ENCODE measurements at places on chromosomes 6 and 20.

DNA sequence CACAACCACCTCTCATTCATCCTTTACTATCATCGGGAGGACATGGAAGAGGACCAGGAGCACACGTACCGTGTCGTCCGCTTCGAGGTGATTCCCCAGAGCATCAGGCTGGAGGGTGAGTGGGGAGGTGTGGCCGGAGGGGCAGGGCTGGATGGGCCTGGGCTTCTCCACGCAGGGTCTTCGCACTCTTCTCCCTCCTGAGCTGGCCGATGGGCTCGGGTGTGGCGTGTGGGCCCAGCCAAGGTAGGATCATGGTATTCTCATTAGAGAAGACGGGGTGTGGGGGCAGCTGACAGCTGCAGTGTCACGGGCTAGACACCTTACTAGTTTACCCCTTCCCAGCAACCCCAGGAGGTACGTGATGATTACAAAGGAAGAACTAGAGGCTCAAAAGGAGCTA, 33.5 kb downstream of the TM9SF4 start:
- DNase-seq: no peak

DNA sequence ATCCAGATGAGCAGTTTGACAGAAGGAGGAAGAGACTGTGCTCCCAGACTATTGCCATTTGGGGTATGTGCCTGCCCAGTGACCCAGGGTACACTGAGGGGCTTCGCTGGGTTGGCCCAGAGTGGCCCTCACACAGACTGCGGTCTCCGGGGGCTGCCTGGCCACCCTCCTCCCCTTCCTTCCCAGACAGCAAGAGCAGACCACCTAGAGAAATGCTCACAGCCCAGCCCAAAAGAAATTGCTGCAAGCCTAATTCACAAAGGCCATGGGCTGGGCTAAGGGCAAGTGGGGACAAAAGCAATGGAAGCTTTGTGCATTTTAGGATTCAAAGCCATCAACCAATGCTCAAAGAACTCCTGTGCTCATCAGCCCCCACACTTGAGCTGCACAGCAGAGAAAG, 277.6 kb downstream of the CDC5L start:
- DNase-seq: no peak

- no peak for DNase-seq
Measured at GRCh38 chr6:43077333-43077809, 1.3 kb downstream of the PTK7 start.

DNA sequence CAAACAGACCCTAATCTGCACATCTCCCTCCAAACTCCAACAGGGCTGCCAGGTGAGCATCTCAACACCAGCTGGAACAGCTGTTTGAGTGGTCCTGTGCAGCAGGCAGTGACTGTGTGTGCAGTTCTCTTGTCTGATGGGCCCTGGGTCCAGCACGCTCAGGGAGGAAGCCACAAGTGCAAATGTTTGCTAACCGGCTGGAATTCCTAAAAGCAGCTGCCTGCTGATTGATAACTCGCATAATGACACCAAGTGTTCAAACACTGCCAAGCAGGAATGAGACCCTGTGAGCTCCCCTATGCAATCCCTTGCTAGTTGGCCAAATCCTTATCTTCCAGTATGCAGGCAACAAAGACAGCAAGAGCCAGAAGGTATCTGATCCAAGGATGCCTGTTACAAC, 650.6 kb downstream of the CBLN4 start:
- DNase-seq: no peak

DNA sequence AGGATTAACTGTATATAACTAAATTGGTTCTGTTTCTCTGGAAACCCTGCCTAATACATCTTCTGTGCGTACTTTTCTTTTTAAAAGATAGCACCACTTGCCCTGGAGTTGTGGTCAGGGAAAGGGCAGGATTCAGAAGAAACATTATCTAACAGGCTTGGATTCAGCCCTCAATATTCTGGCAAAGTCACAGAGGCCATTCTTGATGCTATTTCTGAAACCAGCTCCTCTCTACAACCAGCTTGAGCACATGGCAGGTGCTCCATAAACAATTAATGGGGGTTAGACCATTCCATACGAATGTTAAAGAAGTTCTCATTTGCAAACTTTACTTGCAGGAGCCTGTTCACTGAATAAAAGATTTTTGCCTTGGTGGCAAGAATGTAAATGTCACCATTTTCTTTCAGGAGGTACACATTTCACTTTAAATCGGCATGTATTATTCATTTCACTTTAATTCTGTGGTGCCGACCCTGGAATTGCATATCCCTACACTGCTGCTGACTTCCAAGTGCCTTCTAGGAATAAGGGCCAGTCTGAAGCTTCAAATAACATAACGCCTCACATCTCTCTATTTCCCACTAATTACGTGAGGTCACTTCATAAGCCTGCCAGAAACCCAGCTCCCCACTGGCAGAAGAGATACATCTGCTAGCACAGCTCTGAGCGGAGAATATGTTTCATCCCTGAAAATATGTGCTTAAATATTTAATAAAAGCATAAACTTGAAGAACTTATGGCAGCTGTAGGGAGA, 248.7 kb downstream of the ADGRG6 start:
- no peak for DNase-seq

DNA sequence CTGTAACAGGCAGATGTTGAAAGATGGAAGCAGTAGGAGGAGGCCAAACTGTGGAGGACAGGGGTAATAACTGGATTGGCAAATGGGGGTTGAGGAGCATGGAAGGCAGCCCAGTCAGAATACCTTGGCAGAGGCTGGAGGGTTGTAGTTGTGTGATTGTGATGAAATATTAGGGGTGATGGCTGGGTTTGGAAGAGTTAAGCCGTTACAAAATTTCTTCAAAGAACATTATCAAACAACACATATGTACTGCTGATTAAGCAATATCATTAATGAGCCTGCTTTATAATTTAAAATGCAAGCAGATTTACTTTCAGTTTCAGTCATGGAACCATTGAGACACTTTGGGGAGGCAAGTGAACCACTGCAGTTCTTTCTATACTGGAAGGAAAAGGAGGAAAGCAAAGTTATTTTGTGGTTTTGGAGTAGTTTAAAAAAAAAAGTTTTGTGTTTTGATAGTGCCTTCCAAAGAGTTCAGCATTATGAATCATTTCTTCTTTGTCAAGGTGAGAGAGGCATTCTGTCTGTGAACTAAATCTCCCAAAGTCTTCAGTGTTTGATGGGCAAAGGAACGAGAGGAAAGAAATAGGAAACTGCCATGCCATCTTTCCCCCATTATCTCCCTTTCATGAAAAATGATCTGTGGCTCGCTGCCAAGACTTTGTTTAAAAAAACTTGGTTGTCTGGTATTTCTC, 20.7 kb downstream of the FOXO3 start:
- DNase-seq: peak; percentile 96

DNA sequence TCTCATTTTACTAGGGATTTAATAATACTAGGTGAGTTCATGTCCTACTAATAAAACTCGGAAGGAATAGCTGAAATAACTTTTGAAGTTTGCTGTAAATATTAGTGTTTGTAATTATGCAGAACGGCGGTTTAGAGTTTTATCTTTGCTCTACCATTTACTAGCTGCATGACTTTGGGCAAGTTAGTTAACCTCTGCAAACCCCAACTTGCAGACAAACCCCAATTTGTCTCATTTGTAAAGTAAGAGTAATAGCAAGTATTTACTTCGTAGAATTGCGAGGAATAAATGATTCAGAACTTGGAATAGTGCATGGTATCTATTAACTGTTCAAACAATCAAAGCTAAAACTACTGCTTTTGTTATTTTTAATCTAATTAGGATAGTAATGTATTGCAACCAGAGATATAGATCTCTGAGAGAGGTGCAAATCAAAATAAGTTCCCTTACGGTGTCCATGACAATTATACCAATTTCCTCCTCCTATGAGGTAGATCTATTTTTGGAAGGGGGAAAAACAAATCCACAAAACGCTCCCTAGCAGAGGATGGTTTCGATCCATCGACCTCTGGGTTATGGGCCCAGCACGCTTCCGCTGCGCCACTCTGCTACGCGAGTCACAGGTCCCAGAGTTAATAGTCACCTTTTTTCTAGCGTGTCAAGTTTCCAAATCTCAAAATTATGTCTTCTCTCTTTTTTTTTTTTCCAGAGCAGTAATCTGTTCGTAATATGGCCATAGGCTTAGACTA, 35.1 kb upstream of the BTN3A2 start:
- peak; percentile 88 for DNase-seq

- DNase-seq: peak; percentile 67
Measured at GRCh38 chr6:28207510-28208110, 17.5 kb upstream of the ZSCAN9 start.

- DNase-seq: no peak
Measured at GRCh38 chr20:31803552-31804291, 15.4 kb upstream of the MYLK2 start.

- DNase-seq: no peak
Measured at GRCh38 chr20:63501818-63502670, 3.2 kb upstream of the EEF1A2 start.

- no peak for DNase-seq
Measured at GRCh38 chr6:45423111-45423823, 45.5 kb upstream of the SUPT3H start.

DNA sequence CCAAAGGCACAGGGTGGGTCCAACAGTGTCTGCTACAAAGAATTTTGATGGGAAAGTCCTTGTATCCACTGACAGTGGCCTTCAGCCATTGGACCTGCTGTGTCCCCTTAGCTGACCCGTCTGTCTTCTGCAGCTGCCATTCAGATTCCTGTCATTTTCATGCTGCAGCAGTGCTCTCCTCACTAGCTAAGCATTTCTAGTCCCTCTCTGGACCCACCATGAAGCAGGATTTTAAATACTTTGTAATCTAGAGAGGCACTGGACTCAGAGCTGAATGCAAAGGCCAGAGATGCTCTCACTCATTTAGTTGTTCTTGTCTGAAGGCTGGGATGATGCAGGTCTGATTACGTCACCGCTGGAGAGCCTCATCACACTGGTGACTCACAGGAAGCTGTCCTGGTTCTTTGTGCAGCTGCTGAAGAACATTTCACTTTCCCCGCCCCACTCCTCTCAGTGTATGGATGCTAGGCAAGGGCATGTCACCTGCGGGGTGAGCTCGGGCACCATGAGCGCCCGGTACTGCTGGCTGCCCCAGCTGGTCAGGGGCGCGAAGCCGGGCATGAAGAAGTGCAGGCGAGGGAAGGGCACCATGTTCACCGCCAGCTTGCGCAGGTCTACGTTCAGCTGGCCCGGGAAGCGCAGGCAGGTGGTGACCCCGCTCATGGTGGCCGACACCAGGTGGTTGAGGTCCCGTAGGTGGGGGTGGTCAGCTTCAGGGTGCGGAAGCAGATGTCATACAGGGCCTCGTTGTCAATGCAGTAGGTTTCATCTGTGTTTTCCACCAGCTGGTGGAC, 19.4 kb upstream of the TUBB2A start:
- peak; percentile 58 for DNase-seq

DNA sequence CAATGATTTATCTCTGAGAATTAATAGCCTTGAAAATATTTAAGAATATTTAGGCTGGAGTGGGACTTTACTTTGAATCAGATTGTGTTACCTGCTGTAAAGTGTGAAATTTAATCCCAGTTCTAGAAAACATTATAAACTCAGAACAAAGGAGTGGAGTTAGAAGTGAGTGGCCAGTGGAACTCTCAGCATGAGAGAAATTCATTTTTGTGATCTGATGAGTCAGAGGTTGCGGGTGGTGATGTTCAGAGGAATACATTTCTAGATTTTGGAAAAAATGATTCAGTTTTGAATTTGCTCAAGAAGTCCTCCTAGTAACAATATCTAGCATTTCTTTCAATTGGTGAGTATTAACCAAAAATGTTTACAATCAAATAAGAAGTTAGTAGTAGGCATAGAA, 167.5 kb downstream of the ZFAND3 start:
- DNase-seq: no peak

DNA sequence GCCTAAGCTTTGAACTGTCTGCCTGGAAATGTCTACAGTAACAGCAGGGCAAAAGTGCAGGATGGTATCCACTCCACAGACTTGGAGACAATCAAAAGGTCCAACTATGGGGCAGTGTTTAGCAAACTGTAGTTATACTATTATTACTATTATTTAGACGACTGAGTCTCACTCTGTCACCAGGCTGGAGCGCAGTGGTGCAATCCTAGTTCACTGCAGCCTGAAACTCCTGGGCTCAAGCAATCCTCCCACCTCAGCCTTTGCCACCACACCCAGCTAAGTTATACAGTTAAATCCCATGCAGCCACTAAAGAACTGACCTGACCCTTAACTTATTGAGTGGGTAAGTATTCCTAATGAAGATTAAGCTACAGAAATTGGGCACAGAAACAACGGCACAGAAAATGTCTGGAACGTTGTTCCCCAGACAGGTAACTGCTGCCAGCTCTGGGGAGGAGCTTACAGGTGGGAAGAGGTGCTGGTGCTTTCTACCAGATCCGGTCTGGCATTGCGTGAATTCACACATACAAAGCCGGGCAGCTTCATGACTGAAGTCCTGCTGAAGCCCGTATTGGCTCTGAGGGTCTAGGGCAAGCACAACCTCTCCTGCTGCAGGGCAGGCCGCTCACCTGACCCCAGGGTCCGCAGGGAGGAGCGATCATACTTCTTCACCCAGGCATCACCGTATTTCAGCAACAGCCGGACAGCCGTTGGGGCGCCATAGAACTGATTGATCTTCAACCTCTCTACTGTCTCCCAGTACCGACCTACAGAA, 27.0 kb upstream of the APMAP start:
- no peak for DNase-seq

- DNase-seq: no peak
Measured at GRCh38 chr6:81668615-81669047, 83.8 kb downstream of the TENT5A start.

- no peak for DNase-seq
Measured at GRCh38 chr20:21981179-21981578, 275.7 kb downstream of the PAX1 start.

GRCh38 chr20:16537025-16537665, 36.1 kb downstream of the KIF16B start:
- no peak for DNase-seq

- DNase-seq: no peak
Measured at GRCh38 chr6:63553900-63554299, 18.4 kb upstream of the LOC128125822 start.

DNA sequence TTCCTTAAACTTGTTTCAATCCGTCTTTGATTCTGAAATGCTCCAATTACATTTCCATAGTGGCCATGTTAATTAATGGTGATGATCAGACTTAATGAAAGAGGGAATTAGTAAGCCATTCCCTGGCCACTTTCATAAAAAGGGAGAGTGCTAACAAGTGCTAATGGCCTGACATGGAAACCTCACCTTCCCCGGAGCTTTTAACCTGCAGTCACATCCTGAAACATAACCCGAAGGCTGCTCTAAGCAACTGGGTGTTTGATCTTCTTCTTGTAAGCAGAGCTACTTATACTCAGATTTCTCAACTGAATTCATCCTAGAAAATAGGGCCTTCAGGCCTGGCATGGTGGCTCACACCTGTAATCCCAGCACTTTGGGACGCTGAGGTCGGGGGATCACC, 67.1 kb upstream of the ZMYND8 start:
- DNase-seq: no peak

DNA sequence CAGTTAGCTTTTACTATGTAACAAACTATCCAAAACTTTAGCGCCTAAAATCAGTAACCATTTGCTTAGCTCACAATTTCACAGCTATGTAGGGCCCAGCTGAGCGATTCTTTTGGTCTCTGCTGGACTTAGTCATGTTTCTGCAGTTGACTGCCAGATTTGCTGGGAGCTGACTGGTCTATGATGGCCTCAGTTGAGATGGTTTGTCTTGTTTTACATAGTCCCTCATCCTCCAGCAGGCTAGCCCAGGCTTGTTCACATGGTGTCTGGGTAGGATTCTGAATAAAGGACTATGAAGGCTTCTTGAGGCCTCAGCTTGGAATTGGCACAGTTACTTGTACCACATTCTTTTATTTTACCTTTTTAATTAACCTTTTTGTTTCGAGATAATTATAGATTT, 247.8 kb upstream of the CHD6 start:
- DNase-seq: no peak

Data from erythroblast (primary cell).